ENCODE measurements at places on chromosomes 5 and 9.

- no peak for DNase-seq
These were observed 49.6 kb upstream of the FOXE1 start for GRCh38 chr9:97803167-97804058.

DNA sequence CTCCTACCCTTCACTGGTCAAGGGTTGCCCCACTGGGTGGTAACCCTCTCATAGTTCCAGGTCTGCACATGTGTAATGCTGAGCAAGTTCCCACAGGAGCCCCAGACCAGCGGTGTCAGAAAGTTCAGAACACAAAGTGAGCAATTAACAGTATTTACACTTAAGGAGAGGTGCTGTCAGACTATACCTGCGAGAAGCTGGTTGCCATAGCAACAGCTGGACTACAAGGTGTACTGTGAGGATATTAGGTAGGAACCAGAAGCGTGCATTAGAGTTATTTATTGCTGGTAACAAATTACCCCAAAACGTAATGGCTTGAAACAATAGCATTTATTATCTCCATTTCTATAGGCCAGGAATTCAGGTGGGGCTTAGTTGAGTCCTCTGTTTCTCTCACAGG lies 317.0 kb upstream of the RPS23 start:
- DNase-seq = no peak

DNA sequence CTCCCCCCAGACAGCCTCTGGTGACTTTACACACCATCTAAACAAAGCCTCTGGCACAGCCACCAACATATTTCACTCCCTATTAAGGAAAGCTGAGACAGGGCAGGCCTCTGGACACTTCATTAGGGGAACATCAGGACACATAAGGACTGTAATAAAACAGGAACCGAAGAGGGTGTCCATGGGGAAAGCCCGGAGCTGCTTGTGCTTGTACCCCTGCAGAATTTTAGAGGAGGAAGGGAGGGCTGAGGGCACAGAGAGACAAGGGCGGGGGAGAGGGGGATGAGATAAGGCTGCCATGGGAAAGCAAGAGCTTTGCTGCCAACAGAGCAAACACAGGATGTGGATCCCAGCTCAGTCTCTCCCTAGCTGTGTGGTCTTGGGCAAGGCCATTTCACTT lies 138.4 kb downstream of the ASTN2 start:
- no peak for DNase-seq

DNA sequence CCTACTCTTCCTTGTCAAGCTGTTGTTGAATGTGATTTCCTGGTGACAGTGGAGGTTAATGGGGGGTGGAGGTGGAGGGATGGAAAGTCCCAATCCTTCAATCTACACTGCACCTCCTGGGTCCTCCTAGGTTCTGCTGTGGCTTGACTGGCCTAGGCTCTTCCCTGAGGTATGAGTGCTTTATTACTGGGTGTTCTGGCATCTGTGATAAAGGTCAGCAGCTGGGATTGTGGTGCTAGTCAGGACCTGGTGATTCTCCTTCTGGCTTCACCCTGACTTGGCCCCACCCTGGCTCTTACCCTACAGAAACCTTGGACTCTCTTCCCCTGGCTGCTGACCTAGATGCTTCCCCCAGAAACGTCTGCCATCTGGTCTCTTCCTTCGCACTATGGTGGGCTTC lies 194.3 kb downstream of the ARHGEF28 start:
- no peak for DNase-seq

DNA sequence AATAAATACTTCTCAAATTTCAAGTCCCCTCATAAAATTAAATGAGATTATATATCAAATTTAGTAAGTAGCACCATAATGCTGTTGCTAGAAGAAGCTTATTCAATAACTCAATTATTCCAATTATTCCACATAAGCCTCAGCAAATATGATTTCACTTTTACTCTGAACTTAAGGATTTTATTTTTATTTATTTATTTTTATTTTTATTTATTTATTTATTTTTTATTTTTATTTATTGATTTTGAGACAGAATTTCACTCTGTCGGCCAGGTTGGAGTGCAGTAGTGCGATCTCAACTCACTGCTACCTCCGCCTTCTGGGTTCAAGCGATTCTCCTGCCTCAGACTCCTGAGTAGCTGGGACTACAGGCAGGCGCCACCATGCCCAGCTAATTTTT lies 1308.3 kb upstream of the CDH9 start:
- no peak for DNase-seq

DNA sequence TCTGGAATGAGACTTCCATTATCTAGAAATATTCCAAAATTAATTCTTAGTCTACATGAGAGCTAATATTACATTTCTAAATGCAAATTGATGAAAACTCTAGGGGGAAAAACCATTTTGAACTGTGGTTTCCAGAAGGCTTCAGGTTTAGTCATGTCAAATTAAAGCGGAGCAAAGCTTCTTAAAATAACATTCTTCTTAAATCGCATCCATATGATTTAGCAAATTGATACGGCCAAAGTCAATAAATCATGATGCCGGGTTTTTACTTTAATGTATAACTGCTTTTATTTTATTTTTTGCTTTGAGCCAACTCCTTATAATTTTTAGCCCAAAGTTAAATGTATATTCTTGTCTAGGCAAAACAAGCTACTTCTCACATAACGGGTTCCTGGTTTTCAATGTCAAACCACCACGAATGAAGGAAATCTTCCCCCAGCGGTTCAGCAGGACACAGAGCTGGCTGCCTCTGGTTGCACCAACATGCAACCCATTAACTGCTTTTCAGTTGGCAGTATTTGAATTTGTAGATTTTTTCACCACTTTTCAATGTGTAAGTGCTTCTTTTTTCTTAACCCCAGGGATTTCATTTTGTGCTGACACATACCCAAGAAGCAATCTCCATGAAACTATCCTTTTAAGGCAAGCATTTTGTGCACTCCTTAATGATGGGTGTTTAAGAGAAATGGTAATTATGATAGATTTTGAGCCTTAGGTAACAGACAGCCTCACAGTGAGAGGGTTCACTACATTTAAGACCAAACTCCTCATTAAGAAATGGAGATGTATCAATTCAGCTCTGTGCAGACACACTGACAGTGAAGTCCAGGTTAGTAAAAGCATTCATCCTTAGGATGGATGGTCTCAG lies 35.5 kb downstream of the EFNA5 start:
- no peak for DNase-seq

DNA sequence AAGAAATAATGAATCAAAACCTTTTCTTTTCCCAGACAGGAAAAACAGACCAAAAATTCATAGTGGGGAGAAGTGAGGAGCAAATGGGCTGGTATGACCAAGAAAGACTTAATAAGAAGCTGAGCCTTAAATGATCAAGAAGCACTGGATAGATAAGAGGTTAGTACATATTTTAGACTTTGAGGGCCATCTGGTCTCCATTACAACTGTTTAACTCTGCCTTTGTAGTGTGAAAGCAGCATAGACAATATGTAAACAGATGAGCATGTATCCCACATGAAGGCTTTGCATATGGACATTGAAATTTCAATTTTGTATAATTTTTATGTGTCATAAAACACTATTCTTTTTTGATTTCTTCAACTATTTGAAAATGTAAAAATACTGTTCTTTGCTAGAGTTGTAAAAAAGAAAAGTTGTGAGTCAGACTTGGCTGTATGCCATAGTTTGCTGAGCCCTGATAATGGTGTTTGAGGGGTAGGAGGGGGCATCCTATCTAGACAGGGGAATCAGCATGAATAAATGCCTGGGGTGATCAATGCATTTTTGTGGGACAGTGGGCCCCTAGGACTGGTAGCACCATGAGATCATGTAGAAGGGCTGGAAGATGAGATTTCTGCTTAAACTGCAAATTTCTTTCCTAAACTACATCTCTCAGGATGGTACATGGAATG lies 91.8 kb upstream of the GPR151 start:
- DNase-seq = no peak

Measured in iPS DF 19.7 (cell line).